ENCODE measurements at places on chromosomes 1 and 21. TPM values are rescaled to one million over a fixed set of nuclear protein-coding genes. Genes with fewer than 3 reads are reported as not detected.

Gene RUSC1
- 51.2 TPM for total RNA-seq

Gene SPRR1A
- not detected for total RNA-seq

Gene S100A12
- not detected for total RNA-seq

Gene RGS13
- not detected for total RNA-seq

Gene KRTAP22-2
- total RNA-seq = not detected

Gene OR2W3
- total RNA-seq = not detected

Gene GSTM3
- total RNA-seq = 24.6 TPM

Gene RBM34
- 67.8 TPM for total RNA-seq

Gene RORC
- total RNA-seq = 0.06 TPM

Gene RBP7
- total RNA-seq = 6.8 TPM

Gene DNAI4
- 0.39 TPM for total RNA-seq

Gene UBL4B
- not detected for total RNA-seq

Gene HCN3
- total RNA-seq = 6.4 TPM

Gene PSRC1
- total RNA-seq = 24.3 TPM

Gene TEX38
- not detected for total RNA-seq

Gene RGSL1
- not detected for total RNA-seq

Gene E2F2
- 2.5 TPM for total RNA-seq

Gene KANK4
- 0.74 TPM for total RNA-seq

Gene SIK1
- 22.8 TPM for total RNA-seq

Gene ITLN1
- not detected for total RNA-seq

Gene CLCNKA
- not detected for total RNA-seq

Gene PKLR
- total RNA-seq = not detected

Gene TTC39A
- total RNA-seq = 1.7 TPM

Gene TRIM58
- not detected for total RNA-seq

Gene CFHR1
- not detected for total RNA-seq

Gene MAP1LC3C
- not detected for total RNA-seq

Gene C1orf198
- 17.6 TPM for total RNA-seq

Gene C4BPB
- 2.2 TPM for total RNA-seq

Gene LCE1A
- total RNA-seq = not detected

Gene FCER1A
- total RNA-seq = not detected
